ENCODE measurements at places on chromosomes 7 and 10.

DNA sequence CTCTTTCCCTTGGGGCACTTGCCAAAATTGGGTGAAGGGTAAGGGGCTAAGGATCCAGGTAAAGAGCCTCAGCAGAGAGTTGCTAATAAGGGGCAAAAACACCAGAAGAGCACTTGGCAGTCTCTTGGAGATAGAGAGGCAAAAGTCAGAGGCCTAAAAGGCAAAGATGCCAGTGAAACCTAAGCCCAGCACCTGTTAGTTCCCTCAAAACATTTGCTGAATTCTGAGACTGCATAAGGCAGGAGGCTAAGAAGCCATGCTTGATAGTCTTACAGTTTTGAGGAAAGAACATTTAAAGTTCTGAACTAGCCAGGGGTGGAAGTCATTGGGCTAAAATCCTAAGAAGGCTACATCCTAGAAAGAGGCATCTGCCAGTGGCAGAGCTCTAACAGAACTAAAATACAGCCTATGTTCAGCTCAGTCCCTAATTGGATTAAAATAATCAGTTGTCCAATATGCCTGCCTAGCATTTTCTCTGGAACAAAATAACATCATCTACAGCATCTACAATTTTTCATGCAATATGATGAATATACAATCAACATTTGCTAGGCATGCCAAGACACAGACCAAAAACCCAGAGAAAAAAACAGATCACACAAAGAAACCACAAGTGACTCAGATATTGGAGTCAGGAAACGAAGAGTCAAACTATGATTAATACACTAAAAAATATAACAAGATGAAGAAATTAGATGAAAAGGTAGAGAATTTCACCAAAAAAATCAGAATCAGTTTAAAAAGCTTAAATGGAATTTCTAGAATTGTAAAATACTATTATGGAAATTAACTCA lies 7.7 kb downstream of the HTR7 start:
- DNase-seq: no peak

DNA sequence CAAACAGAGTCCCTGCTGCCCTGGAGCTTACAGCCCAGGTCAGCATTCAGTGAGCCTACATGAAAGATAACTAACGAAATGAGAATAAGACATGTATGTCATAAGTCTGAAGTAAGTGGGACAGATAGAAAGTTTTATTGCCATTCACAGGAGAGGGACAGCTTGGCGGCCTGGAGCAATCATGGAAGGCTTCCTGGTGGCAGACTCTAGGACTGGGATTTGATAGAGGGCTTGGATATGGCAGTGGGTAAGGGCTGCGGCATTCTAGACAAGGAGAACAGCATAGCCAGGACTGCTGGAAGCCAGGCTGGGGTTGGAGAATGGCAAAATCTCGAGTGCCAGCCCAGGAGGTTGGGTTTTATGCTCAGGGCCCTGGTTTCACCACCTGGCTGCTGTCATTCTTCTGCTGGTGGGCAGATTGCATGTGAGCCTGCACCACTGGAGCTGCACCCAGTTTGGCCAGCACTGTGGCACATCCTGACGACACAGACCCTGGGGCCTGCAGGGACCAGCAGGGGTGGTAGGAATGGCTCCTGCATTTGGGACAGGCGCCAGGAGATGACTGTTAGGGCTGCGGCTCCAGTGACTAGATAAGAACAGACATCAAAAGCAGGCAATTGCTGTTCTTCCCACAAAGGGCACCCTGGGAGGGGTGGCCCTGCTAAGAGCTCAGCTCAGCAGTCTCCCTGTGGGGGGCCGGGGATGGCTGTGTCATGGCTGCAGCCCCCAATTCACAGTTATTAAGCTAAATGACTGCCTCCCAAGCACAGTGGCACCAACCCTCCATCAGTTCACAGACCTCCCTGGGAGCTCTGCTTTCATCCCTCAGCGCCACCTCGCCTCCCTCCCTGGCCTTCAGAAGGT lies 161.1 kb downstream of the RPS24 start:
- DNase-seq: no peak

- no peak for DNase-seq
Measured at GRCh38 chr7:21671859-21672258, 129.0 kb downstream of the DNAH11 start.

DNA sequence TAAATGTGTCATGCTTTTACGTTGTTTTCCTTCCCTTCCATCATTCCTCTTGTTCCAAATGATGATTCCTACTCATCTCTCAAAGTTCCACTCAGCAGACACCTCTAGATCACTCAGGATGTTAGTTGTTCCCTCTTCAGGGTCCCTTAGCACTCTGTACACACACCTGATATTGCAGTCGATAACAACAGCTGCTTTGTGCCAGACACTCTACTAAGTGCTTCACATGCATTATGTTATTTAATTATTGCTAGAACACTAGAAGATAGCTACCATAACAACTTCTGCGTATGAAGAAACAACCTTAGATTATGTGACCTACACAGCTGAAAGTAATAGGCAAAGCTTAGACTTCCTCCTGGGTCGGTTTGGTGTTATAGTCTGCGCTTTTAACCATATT lies 29.6 kb downstream of the PCBD1 start:
- DNase-seq: no peak

- DNase-seq: peak; percentile 81
Measured at GRCh38 chr10:113071446-113071845, 121.4 kb downstream of the TCF7L2 start.

- no peak for DNase-seq
Measured at GRCh38 chr10:2933924-2934323, 133.4 kb upstream of the PFKP start.

- no peak for DNase-seq
Measured at GRCh38 chr10:131082991-131083481, 228.5 kb downstream of the TCERG1L start.

DNA sequence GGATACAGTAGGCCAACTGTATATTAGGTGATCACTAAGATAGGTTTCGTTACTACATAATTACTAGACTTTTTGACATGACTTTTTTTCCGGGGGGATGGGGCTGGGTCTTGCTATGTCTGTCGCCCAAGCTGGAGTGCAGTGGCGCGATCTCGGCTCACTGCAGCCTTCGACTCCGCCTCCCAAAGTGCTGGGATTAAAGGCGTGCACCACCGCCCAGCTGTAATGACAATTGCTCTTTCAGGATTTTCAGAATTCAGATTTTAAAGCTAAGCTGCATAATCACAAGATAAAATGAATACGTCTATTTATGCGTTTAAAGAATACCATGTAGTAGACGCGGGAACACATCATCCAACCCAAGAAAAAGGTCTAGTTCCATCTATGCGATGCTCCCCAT lies 982 bp downstream of the IDI1 start:
- DNase-seq: peak; percentile 59
